Activated CD4-positive, alpha-beta T cell treated with anti-CD3 and anti-CD28 coated beads for 1 hour (primary cell): ENCODE measurements at places on chromosomes 7 and 10.

GRCh38 chr7:106031300-106032035 lies 68.4 kb downstream of the CDHR3 start:
- DNase-seq: no peak

DNA sequence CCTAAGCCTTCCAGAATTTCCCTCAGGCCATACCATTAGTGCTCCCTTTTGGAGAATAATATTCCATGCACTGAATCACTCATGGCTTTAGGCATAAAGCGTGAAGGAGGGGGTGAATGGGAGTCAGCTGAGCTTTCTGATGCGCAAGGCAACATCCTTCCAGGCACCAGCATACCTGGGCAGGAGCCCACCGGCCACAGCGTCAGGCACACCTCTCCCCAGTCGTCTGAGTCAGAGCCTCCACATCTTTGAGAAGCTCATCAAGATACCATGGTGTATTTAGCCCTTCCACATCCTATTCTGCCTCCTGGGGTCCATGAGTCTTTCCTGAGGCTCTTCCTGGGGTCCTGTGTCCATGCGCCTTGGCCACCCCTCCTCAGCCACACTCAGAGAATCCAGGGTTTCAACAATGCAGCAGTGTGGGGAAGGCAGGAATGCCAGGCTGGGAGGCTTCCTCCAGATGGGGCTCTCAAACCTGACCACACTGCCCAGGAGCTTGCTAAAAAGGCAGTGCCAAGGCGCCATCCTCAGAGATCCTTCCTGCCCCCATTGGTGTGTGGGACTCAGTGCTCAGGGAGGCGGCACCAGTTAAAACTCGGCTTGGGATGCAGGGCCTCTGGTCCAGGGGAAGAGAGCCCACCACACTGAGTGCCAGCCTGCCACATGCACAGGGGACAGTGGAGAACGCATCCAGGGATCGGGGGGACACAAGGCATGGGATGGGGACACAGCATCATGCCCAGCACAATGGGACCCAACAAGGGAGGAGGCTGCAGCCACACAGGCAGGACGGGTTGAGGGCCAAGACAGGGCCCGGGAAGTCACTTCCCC lies 31.6 kb downstream of the RASGEF1A start:
- no peak for DNase-seq

DNA sequence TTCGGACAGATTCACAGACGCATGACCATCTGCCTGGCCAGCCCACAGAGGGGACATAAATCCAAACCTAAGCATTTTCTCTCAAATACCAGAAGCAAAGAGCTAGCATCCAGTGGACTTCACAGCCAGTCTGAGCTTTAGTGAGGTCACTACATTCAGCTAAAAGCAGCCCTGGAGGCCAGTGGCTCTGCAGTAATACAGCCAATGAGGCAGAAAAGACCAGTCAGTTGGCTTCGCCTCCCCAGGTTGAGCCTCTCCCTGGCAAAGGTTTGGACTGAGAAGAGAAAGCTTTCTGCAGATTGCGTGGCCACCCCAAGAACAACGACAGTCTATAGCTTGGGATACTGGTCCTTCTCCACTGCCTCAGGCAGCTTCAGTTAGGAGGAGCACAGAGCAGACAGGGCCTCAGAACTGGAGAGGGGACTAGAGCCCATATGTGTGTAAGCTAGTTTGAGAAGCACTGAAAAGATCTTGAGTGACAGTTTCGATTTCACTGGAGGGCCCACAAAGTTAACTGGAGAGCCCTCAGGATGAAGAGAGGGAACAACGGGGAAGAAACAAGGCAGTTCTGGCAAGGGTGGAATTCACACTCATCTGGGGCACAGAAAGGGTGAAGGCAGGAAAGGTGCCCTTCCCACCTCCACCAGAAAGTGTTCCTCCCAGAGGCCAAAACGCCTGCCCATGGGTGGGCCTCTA lies 3.8 kb downstream of the WDR91 start:
- no peak for DNase-seq

GRCh38 chr7:80412842-80413241 lies 99.0 kb downstream of the GNAT3 start:
- DNase-seq: no peak

DNA sequence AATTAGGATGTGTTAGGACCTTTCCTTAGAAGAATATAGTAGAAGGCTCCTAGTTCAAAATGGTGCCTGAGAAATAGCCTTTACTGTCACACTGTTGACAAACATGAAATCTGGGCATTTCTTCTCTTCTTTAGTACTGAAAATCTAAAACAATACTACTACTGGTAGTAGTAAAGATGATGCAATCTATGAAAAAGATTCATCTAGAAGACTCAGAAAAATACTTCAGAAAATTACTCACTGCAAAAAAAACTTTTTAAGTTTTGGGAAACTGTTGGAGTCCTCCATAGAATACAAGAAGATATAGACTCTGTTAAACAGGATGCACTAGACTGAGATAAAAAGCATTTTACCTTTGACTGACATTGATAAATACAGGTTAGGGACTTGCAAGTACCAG lies 67.1 kb downstream of the NRF1 start:
- DNase-seq: no peak
